Activated T-helper 1 cell treated with anti-CD3 and anti-CD28 coated beads, Interleukin-2, amount 50 U/mL, for 16 hours (primary cell): ENCODE measurements at places on chromosomes 16 and 17.

GRCh38 chr17:37604556-37604955 is 4.7 kb downstream of the SYNRG start:
- no peak for DNase-seq

DNA sequence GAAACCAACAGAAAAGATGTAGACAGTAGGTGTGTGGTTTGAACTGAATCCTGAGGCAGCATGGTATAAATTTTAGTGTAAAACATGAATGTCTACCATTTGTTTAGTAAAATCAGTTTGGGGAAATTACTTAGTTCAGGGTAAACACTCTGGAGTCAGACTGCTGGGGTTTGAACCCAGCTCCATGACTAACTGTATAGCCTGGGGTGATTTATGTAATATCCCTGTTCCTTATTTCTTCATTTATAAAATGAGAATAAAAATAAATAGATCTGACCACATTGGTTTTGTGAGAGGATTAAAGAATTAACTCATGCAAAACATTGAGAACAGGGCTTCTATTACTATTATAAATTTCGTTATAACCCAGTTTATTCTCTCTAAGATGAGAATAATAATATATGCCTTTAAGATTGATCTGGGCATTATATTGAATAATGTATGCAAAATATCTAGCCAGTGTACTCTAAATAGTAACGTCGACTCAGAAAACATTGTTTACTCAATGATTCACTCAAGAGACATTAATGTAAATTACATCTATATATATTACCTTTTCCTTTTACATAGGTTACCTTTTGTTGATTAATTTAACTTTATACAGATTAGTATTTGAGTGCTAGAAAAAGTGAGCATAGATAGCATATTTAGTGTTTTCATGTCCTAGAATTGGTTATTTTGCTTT is 120.6 kb upstream of the KCNJ16 start:
- no peak for DNase-seq

GRCh38 chr16:84498223-84498610 is 6.2 kb downstream of the MEAK7 start:
- no peak for DNase-seq

- no peak for DNase-seq
Measured at GRCh38 chr16:67034487-67034886, 5.5 kb downstream of the CBFB start.
